ENCODE measurements at places on chromosomes 3 and 15.

- no peak for DNase-seq
Measured at GRCh38 chr3:78717041-78717440, 1050.8 kb downstream of the ROBO1 start.

- no peak for DNase-seq
Measured at GRCh38 chr15:92409006-92409405, 15.3 kb downstream of the ST8SIA2 start.

GRCh38 chr3:130894986-130895280, 1.0 kb downstream of the ATP2C1 start:
- DNase-seq: no peak

- no peak for DNase-seq
Measured at GRCh38 chr3:67897351-67898336, 243.2 kb upstream of the SUCLG2 start.

DNA sequence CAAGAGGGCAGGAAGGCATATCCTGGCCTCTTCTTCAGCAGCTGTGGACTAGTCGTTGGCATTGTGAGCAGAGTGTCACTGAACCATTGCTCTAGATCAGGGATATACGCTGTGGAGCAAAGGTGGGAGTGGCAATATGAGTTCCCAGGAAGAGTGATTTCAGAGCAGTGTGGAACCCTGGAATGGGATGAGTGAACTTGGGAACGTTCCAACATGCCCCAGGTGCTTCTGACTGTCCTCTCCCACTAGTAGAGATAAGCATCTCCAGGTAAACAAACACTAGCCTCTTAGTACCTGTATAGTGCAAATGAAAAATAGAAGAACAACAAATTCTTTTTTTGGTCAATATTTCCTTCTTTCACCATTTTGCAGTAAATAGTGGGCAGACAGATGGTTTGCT, 123.6 kb upstream of the VEPH1 start:
- DNase-seq: no peak

- DNase-seq: no peak
Measured at GRCh38 chr15:101194546-101195125, 57.2 kb downstream of the CHSY1 start.

DNA sequence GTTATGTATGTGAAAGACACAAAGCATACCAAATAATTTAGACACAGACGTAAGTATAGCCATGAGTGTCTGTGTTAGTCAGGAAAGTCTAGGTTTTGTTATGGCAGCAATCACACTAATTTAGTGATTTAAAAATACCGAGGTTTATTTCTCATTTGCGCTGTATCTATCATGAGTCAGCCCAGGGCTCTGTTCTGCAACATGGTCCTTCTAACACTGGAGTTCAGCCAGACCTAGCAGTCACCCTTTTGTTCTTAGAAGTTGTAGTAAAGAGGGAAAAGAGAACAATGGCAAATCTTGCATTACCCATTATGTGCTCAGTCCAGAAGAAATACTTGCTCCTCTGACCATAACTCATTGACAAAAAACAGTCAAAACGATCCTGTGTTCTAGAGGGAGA, 311.5 kb downstream of the NLGN1 start:
- DNase-seq: no peak

GRCh38 chr3:62414786-62415185, 41.4 kb upstream of the FEZF2 start:
- no peak for DNase-seq

DNA sequence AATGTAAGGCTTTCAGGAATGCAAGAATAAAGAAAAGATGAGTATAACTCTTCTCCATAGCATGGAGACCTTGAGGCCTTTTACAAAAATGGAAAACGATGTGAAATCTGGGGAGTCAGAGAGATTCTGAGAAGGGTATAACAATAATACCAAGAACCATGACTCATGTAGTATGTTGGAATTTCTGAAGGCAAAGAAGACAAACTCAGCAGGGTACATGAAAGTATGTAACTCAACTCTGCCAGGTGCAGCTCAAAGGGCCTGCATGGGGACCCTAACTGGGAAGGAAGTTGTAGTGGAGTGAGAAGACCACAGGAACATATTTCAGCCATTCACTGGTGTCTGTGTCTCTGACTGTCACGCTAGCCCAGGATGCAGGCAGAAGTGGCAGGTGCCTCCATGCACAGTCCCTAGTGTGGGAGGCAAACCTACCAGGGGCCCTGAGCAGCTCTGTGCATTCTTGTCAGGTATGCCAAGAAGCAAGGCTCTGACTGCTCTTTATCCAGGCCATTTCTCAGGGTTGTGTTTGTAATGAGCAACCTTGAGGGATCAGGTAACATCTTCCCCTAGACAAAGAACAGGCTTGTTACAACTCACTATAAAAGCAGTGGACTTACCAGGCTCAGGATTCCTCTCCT, 57.2 kb downstream of the GPR156 start:
- DNase-seq: no peak

GRCh38 chr3:19931180-19931692, 2.8 kb downstream of the EFHB start:
- DNase-seq: no peak

DNA sequence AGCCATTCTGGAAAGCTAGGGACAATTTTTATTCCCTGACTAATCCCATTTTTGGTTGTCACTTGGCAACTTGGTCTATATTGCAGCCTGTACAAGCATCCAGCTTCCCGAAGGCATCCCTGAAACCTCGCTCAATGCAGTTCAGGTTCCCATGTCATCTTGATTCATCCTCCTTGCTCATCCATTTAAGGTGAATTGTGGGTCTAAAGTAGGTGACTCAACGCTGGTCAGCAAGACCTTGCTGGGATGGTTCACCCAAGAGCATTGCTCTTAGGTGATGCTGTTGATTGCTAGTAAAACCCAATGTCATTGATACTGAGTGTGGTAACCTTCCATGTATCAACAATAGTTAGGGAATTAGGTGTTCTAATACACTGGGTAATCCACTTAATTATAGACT, 13.1 kb upstream of the RAB8B start:
- DNase-seq: no peak

DNA sequence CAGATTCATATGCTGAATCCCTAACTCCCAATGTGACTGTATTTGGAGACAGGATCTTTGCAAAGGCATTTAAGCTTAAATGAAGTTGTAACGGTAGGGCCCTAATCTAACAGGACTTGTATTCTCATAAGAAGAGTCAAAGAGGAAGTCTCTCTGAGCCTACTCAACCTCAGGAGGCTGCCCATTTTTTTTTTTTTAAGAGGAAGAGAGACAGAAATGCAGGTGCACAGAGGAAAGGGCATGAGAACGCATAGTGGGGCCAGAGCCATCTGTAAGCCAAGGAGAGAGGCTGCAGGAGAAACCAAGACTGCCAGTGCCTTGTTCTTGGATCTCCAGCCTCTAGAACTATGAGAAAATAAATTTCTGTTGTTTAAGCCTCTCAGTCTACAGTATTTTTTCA, 28.4 kb downstream of the ZNF860 start:
- DNase-seq: no peak

- DNase-seq: no peak
Measured at GRCh38 chr15:63255489-63255990, 21.9 kb upstream of the APH1B start.

DNA sequence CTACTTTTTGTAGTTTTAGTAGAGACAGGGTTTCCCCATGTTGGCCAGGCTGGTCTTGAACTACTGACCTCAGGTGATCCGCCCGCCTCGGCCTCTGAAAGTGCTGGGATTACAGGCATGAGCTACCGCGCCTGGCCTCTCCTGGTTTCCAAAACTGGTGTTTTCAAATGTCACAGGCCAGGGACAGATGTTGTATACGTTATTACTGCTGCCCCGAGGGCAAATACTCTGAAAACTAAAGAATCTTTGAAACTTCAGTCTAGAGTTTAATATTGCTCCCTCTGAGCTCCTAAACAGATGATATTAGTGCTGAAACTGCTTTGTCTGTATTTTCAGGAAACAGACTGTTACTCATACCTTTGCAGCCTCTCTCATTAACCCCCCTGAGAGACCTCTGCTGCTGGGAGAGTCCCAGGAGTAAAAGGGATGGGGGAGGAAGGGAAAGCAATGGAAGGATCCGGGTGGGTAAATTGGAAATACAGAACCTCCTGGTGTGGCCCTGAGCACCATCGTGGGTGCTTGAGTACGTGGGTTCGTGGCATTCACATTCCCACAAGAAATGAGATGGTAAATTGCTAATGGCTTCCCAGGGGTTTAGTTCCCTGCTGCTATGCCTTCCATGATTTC, 96.3 kb upstream of the IGF1R start:
- no peak for DNase-seq

DNA sequence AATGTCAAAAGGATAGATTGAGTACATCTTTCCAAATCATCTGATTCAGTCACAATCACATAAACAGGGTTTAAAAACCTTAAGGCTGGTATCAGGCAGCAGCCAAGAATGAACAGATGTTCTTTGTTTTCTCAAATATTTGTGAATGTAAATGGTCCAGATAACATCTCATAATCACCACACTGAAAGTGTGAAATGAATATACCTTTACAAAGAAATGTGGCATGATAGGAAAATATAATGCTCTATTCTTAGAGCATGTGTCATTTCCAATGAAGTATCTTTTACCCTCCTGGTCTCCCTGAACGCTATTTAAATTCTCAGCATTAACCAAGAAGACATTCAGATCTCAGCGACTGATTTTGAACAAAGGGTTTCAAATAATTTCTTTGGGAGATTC, 8.8 kb upstream of the ACTC1 start:
- no peak for DNase-seq

- DNase-seq: no peak
Measured at GRCh38 chr3:52655895-52656294, 29.8 kb downstream of the PBRM1 start.

DNA sequence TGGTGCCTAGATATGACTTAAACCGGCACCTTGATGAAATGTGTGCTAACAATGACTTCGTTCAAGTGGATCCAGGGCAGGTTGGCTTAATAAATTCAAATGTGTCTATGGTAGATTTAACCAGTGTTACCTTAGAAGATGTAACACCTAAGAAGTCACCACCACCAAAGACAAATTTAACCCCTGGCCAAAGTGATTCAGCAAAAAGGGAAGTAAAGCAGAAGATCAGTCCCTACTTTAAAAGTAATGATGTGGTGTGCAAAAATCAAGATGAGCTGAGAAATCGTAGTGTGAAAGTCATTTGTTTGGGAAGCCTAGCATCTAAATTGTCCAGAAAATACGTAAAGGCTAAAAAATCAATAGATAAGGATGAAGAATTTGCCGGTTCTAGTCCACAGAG, 1.1 kb downstream of the FAN1 start:
- no peak for DNase-seq

DNA sequence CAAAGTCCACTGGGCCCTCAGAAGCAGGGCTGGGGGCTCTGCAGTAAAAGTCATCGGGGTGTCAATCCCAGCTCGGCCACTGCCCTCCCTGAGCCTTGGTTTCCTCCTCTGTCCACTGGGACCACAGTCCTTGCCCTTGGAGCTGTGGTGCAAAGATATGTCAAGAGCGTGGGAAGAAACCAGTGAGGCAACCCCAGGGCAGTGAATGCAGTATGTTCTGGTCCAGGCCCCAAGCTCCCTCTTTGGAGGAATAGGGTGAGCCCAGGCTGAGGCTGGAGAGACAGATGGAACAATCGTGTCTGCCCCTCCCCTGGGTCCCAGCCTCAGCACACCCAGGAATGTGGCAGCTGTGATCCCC, 779 bp downstream of the GRIP2 start:
- no peak for DNase-seq

DNA sequence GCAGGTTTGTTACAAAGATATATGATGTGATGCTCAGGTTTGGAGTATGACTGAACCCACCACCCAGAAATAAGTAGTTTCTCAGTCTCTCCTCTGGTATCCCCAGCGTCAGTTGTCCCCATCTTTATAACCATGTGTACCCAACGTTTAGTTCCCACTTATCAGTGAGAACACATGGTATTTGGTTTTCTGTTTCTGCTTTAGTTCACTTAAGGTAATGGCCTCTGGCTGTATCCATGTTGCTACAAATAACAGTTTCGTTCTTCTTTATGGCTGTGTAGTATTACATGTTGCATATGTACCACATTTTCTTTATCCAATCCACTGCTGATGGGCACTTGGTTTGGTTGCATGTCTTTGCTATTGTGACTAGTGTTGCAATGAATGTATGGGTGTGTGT, 132.3 kb downstream of the LMLN start:
- no peak for DNase-seq

DNA sequence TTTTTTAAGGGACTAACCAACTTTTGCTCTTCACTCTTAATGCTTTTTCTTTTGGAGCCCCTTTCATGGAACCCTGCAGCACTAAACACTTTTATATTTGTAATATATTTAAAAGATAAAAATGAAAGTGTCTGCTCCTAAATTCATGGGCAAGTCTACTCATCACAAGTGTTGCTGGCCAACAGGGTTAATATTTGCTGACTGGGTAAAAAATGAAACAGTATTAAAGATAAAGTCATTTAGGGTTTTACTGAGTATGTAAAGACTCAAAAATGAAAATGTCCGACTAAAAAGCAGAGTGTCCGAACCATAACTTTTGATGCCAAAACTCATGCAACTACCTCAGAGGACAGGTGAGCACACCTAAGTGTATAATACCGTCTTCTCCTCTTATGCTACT, 54.0 kb downstream of the MOBP start:
- DNase-seq: no peak

GRCh38 chr3:179432021-179432420, 19.2 kb downstream of the GNB4 start:
- no peak for DNase-seq
